RKO (cell line): ENCODE measurements at places on chromosomes 2 and 18.

- no peak for DNase-seq
These were observed 1033.2 kb upstream of the NXPH2 start for GRCh38 chr2:139813340-139813739.

- DNase-seq = no peak
These were observed 157.5 kb upstream of the LMAN1 start for GRCh38 chr18:59516356-59517155.

GRCh38 chr2:175175896-175176295 is 5.6 kb downstream of the ATP5MC3 start:
- no peak for DNase-seq

GRCh38 chr2:28707592-28707991 is 44.0 kb upstream of the PPP1CB start:
- DNase-seq = no peak

GRCh38 chr18:13800505-13801259 is 23.3 kb upstream of the MC5R start:
- DNase-seq = no peak

- no peak for DNase-seq
These were observed 42.8 kb downstream of the ITSN2 start for GRCh38 chr2:24317491-24317920.

- DNase-seq = no peak
These were observed 12.4 kb upstream of the PPP1R1C start for GRCh38 chr2:181973171-181973783.

GRCh38 chr18:36592282-36592681 is 236.5 kb downstream of the TPGS2 start:
- DNase-seq = peak; percentile 20

GRCh38 chr2:64972876-64973275 is 16.3 kb upstream of the SLC1A4 start:
- no peak for DNase-seq

DNA sequence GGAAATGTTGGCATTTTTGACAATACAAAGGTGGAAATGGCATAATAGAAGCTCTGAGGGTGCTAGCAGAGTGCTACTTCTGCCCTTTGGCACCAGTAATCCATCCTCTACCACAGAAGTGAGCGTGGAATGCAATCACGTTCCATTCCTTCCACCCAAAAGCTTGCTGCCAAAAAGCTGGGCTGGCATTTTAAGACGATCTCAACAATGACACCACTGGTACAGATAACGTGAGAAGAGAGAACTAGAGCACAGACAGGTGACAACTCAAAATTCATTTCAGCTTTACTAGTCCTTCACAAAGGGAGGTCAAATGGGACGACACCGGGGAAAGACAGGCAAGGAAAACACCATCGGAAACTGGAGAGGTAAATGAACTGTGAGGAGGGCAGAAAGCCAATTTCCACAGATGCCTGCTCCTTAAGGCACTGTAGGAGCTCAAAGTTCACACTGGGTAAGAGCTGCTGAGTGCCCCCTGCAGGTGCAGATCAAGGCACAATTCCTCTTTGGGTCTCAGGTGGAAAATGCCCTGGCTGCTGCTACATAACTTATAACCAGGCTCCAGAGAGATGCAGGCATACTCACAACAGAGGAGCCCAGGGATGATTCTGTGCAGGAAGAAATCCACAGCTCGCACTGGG is 50.7 kb upstream of the RNU4ATAC start:
- DNase-seq = no peak

GRCh38 chr2:206438196-206438724 is 5.1 kb upstream of the ADAM23 start:
- no peak for DNase-seq

- no peak for DNase-seq
These were observed 721.1 kb downstream of the DPP10 start for GRCh38 chr2:115163572-115163971.

DNA sequence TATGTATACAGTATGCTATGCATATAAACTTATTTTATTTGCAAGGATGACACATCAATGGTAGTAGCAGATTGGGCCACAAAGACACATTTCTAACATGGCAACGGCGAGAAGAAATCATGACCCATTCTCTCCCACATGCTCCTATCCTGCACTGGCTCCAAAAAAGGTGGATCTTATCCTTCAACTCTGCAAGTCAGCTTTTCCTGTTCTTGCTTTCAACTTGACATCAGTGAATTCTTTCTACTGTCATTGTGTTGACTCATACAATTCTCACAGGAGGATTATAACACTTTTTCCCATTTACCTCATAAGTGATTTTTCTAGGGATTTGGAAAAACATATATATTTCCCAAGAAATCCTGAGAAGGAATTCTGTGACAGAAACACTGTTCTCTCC is 53.1 kb downstream of the ACVR1 start:
- DNase-seq = no peak

GRCh38 chr2:101396316-101396717 is 9.0 kb upstream of the CREG2 start:
- DNase-seq = peak; percentile 82

DNA sequence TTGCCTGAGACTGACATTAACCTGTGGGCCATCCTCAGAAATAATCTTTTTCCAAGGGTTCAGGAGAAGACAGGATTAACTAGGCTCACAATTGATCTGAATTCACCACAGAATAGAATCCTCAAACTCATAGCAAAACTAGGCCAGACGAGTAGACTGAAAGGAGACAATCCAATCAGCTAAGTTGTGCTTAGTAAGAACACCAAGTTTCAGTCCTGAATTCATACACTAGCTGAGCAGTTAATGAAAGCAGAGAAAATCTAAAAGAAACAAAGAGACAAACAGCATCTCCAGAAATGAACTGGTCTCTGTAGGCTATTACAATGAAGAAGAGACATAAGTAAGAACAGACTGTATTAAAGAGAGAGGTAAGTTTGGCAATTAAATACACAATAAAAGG is 89.5 kb downstream of the GORASP2 start:
- DNase-seq = no peak

DNA sequence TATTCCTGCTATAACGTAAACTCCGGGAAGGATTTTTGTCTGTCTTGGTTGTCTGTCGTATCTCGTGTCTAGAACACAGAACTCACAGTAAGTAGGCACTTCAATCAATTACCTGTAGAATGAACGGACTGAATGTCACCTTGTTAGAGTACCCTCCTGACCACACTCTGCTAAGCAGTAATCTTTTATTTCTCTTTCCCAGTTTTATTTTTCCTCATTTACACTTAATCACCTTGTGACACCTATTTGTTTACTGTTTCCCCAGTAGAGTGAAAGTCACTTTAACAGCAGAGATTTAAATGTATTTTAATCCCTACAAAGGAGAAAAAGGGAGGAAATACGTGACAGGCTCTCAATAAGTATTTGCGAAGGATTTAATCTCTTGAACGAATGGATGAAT is 514 bp upstream of the EPB41L5 start:
- no peak for DNase-seq

- peak; percentile 75 for DNase-seq
These were observed 19.9 kb upstream of the CABYR start for GRCh38 chr18:24118750-24119577.

- DNase-seq = no peak
These were observed 943 bp upstream of the GPR17 start for GRCh38 chr2:127645026-127645394.

GRCh38 chr2:61218817-61219170 is 56.8 kb downstream of the C2orf74 start:
- no peak for DNase-seq

GRCh38 chr2:11406267-11406957 is 59.5 kb downstream of the E2F6 start:
- no peak for DNase-seq

DNA sequence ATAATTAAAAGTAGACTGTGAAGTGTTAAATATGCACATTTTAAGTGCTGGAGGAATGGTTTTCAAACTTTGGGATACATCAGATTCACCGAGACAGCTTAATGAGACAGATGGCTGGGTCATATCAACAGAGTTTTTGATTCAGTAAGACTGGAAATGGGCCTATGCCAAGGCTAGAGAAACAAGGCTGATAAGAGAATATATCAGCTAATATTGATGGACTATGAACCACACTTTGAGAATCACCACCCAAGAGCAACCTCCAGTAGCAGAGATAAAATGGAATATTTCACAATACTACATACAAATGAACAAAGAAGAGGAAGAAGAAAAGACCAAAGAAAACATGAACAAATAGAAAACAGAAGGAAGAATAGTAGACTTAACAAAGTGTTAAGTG is 450.2 kb upstream of the KLHL29 start:
- DNase-seq = no peak

DNA sequence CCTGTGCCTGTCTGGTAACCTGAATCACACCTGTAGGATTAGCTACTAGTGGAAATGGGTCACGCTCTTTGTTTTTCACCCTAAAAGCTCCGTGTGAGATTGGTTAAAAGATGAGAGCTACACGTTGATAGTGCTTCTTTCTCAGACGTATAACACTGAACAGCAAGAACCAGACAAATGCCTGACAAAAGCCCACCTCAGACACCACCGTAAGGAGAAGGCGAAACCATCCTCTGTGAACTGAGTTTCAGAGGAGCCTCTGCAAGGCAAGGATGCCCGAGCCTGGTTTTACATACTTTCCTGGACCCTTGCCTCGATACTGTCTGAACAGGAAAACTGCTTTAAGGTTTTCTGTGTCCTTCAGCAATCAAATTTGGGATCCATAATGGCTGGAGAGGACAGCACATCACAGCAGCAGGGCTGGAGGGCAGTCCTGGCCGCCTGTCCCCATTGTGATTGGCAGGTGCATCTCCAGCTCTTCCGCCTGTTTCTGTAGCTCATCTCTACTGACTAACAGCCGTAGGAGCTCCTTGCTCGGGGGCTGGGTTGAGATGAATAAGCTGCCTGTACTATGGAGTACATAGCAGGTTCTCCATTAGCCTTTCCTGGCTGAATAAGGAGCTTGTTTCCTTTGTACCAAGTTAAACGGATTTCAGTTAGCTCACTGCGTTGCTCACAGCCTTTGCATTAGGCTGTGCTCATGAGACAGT is 155.5 kb downstream of the MYT1L start:
- DNase-seq = no peak
